Fibroblast of skin of left quadriceps (primary cell): ENCODE measurements at places on chromosomes 16 and 17.

GRCh38 chr16:7284780-7285179 is 47.9 kb upstream of the RBFOX1 start:
- DNase-seq: no peak

- no peak for DNase-seq
Measured at GRCh38 chr17:79887451-79887991, 48.3 kb upstream of the CBX4 start.

GRCh38 chr16:8194794-8195193 is 395.5 kb downstream of the TMEM114 start:
- DNase-seq: no peak

DNA sequence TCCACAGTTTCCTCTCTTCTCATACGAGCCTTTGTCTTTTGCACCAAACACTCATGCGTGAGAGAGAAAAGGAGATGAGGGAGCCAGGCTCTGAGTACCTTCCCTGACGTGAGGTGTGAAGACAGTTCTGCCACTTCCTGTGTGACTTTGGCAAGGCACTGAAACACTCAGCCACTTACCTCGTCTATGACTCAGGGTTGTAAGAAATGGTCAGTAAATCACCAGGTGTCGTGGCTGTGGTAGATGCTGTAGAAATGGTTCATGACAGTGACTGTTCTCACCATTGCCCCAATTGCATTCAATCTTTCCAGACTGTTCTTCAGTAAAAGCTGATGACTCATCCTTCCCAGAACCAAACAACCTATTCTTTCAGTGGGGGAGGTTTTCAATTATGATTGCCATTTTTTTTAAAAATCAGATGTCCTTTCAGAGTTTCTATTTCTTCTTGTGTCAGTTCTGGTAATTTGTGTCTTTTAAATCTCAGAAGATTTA is 49.2 kb upstream of the CBFA2T3 start:
- no peak for DNase-seq

- DNase-seq: no peak
Measured at GRCh38 chr17:81712468-81713003, 452 bp downstream of the SLC25A10 start.

GRCh38 chr16:85387171-85387507 is 226.0 kb upstream of the GSE1 start:
- no peak for DNase-seq

DNA sequence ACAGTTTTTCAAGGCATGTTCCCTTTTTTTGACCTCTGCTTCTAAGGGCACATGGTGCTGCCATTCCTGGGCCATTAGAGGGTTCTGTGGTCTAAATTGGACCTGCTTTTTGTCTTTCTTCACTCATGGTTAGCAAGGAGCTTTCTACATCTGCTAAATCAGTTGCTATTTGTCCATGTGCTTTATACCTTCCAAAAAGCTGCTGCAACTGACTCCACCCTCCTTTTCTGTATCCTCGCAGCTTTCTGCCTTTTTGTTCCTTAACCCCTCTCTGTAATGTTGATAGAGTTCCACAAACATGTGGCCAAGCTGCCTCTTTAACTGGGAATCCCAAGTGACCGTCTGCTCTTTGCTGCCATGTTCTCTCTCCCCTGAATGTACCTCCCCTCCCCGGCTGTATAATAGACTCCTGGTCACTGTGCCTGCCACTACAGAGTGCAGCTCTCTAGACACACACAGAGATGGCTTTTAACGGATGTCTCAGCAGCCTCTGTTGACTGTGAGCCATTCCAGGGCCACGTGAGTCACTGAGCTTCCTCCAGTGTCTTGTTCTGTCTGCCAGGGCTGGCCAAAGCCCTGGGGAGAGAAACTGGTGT is 57.4 kb upstream of the TEKT3 start:
- DNase-seq: no peak

GRCh38 chr17:68398691-68399637 is 58.3 kb downstream of the WIPI1 start:
- DNase-seq: peak; percentile 44

DNA sequence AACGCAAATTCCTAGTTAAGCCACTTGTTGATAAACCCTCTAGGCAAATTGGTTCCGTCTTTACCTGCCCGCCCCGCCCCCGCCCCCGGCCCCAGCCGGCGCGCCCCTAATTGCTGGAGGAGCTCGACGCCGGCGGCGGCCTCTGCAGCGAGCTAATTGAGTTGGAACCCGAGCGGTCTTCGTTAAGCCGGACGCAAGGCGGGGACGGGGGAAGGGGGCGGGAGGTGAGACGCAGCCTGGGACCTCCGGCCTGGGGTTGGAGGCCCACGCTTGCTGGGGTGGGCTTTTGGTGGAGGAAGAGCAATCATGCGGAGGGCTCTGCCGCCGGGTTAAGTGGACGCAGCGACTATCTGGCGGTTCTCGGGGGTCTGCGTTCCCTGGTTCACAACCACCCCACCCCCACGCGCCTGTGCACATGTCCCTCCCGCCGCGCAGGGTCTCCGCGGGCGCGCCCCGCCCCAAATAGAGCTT is 12.7 kb upstream of the FOXF1 start:
- DNase-seq: no peak

DNA sequence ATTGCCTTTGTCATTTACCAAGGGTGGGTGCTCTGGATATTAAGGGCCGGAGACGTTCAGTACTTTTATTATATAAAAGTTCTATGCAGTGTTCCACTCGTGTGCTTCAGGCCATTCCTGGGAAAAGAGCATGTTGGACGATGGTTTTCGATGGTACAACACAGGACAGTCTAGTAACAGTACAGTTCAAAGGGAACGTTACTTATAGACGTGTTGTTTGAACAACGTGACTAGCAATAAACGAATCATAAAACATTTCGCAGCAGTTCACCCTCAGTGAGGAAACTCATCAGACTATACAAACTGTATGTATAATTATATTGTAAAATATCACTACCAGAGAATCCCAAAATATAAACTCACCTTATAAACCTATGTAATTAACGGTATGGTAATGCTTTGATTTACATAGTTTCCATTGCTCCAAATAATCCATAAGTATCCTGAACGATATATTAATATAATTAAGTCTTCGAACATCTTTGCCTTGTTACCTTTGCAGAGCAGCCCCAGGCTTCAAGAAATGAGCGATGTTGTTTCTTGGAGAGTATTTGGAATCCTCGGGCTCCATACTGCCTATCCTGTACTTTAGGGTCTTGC is 589 bp downstream of the NMT1 start:
- no peak for DNase-seq

DNA sequence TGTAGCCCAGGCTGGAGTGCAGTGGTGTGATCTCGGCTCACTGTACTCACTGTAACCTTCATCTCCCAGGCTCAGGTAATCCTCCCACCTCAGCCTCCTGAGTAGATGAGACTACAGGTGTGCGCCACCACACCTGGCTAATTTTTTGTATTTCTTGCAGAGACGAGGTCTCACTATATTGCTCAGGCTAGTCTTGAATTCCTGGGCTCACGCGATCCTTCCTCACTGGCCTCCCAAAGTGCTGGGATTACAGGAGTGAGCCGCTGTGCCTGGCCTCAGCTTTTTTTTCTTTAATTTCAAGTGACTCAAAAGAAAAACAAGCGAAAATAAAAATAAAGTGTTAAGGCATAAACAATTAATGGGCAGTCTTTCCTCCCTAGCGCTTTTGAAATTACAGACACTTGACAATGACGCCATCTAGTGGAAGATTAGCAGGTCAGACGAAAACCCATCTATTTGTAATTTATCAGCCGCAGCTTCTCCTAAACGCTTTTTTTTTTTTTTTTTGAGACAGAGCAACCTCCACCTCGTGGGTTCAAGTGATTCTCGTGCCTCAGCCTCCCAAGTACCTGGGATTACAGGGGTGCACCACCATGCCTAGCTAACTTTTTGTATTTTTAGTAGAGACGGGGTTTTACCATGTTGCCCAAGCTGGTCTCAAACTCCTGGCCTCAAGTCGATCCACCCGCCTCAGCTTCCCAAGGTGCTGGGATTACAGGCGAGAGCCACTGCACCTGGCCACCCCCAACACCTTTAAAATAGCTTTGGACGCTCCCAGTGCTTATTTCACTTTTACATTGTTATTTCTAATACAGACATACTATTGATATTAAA is 28.1 kb upstream of the PECAM1 start:
- DNase-seq: peak; percentile 40

DNA sequence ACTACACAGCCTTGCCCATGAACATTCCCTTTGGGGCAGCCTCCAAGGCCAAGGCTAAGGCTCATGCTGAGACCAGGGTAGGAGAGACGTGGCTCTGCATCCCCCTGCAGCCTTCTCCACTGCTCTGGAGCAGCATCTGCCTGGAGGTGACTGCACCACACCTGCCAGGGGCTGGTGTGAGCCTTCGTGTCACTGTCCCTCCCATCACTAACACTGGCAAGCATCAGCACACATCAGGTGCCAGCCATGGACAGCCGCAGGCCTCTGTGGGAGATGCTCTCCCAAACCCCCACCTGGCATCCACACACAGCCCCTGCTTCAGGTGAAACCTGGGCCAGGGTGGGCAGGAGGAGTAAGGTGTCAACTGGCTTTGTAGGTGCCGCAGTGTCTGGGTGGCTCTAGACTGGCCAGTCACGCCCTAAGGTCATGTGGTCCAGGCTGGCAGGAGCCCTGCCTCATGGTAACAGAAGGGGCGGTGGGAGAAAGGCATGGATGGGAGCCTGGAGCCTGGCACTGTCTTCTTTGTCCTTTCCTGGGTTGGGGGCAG is 18.1 kb upstream of the MTSS2 start:
- no peak for DNase-seq

DNA sequence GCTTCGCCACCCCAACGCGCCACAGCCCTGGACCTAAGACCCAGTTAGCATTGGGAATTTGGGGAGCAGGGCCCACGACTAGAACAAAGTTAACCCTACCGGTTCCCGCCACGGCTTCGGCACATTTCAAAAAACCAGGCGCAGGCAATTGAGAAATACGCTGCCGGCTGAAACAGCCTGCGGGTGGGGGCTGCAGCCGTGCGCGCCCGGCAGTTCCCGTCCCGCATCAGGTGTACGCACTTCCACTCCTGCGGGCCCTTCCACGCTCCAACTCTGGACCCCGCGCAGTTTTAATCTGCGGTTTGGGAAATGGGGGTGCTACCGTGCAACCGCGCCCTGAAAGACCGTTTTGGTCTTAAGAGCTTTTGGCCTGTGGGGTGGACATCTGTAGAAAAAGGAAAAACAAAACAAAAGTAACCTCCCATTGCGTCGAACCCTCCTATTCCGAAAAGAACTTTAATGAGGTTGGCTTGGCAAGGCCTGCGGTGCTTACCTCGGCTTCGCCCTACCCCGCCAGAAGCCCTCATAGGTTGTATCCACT is 7.1 kb downstream of the IRX5 start:
- DNase-seq: no peak

- no peak for DNase-seq
Measured at GRCh38 chr17:67281743-67282142, 36.7 kb upstream of the HELZ start.

- no peak for DNase-seq
Measured at GRCh38 chr16:48129926-48130325, 25.9 kb downstream of the ABCC12 start.

GRCh38 chr16:55948230-55948629 is 73.1 kb upstream of the CES5A start:
- DNase-seq: no peak

DNA sequence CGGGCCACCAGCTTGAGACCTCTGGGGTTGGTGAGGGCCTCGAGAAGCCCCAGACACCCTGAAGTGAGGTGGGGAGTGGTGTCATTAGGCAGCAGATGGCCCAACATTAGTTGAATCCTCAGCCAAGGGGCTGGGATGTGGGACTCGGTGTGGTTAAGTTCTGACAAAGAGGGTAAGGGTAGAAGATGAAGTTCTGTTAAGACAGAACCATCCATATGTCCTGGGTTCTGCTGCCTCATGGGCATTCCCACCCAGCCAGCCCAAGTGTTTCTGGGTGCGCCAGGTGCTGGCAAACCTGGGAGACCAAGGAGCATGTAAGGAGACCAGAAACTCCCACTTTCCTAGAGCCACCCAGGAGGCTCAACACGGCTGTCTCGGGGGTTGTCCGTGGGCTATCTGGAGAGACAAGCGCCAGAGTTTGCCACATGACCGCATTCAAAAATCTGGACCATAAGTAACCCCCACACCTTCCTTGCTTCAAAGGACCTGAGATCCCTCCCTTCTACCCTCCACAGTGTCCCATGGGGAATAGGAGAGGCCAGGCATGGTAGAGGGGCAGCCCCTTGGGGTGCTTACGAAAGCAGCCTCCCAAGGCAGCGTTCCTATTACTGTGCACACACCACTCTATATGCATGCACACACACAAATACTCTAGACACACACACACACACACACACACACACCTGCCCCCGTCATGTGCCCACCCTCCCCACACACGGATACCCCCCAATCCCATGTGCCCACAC is 128.7 kb downstream of the C16orf78 start:
- no peak for DNase-seq

- DNase-seq: no peak
Measured at GRCh38 chr17:34665150-34665806, 85.9 kb downstream of the TMEM132E start.

DNA sequence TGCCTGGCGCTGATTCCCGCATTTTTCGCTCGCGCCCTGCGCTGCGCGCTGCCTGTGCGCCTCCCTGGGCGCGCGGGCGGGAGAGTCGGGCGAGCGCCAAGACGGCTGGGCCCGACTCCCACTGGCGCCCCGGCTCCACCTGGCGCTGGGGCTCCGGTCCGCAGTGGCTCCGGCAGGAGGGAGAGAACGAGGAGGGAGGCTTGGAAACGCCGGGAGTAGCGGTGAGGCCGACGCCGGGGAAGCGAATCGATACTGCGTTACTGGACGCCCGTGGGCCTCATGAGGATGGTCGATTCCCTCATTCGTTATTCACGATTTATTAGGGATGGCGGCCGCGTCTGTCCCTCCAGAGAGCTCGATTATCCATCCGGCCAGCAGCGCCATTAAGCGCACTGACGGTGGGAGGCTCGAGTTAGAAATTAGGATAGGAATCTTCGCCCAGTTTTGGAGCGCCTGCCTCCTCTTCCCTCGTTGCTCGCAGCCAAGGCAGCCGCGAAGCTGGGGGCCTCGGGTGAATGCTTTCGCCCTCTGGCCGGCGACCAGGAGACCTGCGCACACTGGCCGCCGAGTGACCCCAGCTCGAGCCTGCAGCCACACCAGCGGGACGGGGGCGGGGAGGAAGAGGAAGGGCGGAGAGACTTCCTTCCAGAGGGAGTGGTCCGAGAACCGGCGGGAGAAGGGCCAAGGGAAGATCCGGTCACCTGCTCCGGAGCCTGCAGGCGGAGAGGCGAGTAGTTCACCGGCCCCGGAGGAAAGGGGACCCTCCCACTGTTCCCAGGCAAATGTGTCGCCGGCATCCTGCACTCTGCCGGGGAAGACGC is 1.3 kb upstream of the PCGF2 start:
- no peak for DNase-seq
